ENCODE measurements at places on chromosomes 5 and 9. TPM values are rescaled to one million over a fixed set of nuclear protein-coding genes. Genes with fewer than 3 reads are reported as not detected.

CCDC112 gene
- 3.3 TPM for polyA plus RNA-seq

FBLL1 gene
- not detected for polyA plus RNA-seq

C7 gene
- polyA plus RNA-seq = not detected

DNA sequence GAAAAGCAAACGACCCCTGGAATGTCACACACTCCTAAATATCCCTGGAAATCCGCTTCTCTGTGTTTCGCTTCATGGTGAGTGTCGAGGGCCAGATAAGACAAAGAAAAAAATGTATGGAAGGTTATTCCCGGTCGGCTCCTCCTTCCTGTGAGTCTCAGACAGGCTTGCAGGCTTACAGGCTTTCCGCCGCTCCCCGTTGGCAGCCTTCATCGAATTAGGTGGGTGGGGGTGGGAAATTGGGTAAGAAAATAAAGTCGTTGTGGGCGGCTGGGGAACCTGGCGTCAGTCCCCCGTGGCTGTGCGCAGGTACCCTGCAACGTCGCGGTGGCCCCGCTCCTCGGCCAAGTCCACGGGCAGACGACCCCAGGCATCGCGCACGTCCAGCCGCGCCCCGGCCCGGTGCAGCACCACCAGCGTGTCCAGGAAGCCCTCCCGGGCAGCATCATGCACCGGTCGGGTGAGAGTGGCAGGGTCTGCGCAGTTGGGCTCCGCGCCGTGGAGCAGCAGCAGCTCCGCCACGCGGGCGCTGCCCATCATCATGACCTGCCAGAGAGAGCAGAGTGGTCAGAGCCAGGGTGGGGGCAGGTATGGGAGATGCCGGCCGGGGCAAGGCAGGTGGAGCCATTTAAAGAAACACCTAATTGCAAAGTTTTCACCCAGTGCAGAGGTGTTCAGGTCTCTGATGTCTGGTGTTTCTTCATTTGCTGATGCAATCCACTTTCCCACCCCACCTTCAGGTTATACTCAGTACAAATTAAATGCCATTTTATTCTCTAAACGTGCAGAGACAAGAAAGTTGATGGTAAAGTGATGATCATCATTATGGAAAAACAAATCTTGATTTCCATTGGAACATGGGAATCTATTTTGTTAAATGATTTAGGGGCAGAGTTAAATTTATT, 3.2 kb downstream of the CDKN2B start:
- no peak for DNase-seq

SLC6A19 gene
- not detected for polyA plus RNA-seq

- DNase-seq = no peak
These were observed 89.8 kb downstream of the LIFR start for GRCh38 chr5:38466424-38467189.

UNC13B gene
- polyA plus RNA-seq = 5.3 TPM

DNA sequence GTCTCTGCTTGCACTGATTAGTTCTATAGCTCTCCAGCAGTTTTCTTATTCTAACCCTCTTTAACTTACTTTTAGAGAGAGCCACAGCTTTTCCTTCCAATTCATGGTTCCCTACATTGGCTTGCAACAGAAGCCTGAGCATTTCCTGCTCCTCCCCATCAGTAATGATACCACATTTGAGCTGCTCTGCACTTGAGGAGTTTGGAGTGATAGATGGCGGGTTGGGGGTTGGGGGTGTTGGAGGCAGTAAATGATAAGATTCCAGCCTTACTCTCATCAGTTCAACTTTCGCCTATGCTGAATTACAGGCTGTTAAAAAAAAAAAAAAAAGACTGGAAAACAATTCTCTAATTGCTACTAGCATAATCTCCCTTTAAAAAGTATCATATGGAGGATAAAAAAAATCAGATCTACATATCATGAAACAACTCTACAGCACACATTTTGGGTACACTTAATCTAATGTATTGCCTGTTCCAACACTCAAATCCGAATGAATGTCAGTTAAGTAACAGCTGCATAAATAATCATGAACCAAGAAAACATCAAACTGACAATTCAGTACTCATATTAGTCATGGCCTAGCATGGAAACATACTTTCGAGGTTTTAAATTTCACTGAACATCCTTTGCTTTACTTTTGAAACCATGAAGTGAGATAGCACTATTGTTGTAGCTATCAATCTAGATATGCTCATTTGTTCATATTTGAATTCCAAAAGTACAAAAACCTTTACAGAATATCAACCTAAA, 224.7 kb downstream of the NFIB start:
- no peak for DNase-seq

- DNase-seq = no peak
These were observed 2.0 kb downstream of the PRLR start for GRCh38 chr5:35228310-35228709.

DNA sequence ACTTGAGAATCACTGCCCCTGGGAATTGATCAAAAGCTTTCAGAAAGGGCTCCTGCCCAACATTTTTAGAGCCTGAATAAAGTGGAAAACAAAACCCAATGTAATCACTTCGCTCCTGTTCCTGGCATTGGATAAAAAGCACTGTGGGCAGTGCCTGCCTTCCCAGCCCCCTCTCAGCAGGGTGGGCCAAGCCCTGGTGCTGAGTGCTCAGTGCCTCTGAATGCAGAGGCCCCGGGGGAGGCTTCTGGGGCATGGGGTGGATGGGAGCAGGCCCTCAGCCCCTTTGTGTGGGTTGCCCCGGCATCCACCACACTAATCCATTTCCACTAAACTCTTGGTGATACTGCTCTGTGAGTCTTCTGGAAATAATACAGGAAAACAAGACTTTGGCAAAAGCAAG, 55.6 kb downstream of the CFAP90 start:
- DNase-seq = no peak

- no peak for DNase-seq
These were observed 148.8 kb upstream of the SGCD start for GRCh38 chr5:156178117-156178516.

DNA sequence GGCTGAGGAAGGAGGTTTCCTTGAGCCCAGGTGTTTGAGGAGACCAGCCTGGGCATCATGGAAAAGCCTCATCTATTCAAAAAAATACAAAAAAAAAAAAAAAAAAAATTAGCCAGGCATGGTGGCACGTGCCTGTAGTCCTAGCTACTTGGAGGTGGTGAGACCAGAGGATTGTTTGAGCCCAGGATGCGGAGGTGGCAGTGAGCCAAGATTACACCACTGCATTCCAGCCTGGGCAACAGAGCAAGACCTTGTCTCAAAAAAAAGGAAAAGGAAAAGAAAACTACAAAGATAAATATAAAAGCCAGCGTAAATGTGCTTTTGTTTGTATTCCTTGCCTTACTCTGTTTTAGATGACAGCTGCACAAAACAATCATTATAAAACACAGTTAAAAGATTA, 2249.2 kb upstream of the C9orf72 start:
- no peak for DNase-seq

PPP2R2B gene
- not detected for polyA plus RNA-seq

ABCA1 gene
- polyA plus RNA-seq = 2.2 TPM

LEAP2 gene
- 0.85 TPM for polyA plus RNA-seq

GRCh38 chr5:42626462-42626861, 130.2 kb upstream of the CCDC152 start:
- DNase-seq = no peak

DNA sequence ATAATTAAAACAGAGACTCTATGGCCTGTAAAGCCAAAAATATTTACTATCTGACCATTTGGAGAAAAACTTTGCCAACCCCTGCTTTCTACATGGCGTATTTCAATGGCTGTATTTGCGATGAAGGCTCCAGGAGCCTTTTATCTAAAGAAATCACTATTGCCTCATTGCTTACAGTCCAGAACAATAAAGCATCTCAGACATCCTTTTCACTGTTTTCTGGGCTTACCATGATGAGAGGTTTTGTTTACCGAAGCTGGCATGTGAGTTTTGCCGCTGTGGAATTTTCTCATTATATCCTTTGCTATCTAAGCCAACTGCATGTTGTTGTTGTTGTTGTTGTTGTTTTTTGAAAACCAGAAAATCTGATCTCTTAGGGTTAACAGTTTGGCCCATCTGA, 13.9 kb downstream of the PALM2AKAP2 start:
- no peak for DNase-seq

- peak; percentile 24 for DNase-seq
These were observed 9.0 kb downstream of the OR1J1 start for GRCh38 chr9:122468735-122469134.

DNA sequence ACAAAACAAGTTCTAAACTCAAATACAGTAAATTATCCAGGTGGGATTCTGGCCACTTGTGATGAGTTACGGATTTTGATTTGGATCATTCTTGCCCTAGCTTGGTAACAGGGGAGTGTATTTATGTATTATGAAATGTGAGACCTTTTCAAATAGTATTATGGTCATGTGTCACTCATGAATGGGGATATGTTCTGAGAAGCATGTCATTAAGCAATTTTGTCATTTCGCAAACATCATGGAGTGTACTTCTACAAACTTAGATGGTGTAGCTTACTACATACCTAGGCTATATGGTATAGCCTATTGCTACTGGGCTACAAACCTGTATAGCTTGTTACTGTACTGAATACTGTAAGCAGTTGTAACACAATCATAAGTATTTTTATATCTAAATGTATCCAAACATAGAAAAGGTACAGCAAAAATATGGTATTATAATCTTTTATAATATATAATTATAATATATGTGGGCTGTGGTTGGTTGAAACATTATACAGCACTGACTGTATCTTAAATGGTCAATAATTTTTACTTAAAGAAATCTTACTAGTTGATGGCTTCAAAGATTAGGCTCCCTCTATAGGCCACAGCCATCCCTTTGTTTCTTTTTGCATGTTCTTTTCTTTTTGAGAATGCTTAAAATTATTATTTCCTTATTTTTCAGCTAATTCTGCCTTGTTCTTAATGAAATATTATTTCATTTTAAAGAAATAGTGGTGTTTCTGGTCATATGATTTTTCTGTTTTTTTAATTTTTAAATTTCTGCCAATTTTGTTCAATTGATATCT, 128.4 kb downstream of the MAST4 start:
- DNase-seq = no peak

GNA14 gene
- not detected for polyA plus RNA-seq

- peak; percentile 61 for DNase-seq
These were observed 63.4 kb upstream of the PALM2AKAP2 start for GRCh38 chr9:109716631-109717030.

TMEM38B gene
- 3.9 TPM for polyA plus RNA-seq
